ENCODE measurements at places on chromosomes 7 and 10. TPM values are rescaled to one million over a fixed set of nuclear protein-coding genes. Genes with fewer than 3 reads are reported as not detected.

- DNase-seq = no peak
These were observed 46.2 kb upstream of the PLCE1 start for GRCh38 chr10:93947524-93947923.

GRCh38 chr7:51792796-51793195, 476.2 kb upstream of the COBL start:
- DNase-seq = no peak

DNA sequence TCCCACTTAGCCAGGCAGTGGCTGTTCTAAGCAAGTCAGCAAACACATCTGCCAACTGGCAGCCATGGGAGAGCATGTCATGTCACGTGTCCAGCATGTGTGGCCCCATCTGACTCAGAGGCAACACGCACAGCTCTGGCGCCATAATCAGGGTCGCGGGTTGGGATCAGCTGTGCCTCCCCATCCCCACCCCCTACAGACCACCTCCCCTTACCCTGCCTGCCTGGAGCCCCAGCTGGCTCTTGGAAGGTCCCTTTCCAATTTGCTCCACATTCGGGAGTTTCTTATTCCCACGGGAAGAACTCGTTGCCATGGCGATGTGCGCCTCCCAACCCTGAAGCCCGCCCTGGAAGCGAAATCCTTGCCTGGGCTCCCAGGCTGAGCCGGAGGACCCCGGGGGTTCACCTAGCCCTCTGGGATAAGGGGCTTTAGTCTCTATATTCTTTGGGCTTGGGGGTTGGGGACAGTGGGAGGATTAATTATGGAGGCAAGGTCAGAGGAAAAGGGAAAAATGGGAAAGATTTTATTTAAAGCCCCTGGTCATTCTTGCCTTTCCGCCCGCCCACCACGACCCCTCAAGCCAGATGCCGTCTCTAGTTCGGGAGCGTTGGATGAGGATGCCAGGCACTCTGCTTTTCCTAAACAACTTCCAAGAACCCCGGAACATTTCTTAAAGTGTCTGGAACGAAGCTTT, 283.7 kb downstream of the ZEB1 start:
- peak; percentile 68 for DNase-seq

DNA sequence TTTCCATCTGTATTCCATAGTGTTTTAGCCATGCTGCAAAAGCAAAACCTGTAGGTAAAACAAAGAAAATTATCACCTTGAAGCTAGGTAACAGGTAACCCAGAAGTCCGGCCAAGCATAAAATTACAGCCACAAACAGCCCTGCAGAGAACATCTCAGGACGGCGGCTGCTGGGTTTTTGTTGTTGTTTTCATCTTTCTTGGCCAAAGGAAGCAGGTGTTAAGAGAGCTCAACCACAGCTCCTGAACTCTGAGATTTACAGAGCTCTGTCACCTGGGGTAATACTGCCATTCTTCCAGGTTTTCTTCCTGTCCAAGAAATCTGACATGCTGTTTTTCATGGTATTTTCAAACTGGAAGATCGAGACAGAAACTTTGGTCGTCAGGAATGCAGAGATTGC, 847 bp upstream of the SCIN start:
- no peak for DNase-seq

DNA sequence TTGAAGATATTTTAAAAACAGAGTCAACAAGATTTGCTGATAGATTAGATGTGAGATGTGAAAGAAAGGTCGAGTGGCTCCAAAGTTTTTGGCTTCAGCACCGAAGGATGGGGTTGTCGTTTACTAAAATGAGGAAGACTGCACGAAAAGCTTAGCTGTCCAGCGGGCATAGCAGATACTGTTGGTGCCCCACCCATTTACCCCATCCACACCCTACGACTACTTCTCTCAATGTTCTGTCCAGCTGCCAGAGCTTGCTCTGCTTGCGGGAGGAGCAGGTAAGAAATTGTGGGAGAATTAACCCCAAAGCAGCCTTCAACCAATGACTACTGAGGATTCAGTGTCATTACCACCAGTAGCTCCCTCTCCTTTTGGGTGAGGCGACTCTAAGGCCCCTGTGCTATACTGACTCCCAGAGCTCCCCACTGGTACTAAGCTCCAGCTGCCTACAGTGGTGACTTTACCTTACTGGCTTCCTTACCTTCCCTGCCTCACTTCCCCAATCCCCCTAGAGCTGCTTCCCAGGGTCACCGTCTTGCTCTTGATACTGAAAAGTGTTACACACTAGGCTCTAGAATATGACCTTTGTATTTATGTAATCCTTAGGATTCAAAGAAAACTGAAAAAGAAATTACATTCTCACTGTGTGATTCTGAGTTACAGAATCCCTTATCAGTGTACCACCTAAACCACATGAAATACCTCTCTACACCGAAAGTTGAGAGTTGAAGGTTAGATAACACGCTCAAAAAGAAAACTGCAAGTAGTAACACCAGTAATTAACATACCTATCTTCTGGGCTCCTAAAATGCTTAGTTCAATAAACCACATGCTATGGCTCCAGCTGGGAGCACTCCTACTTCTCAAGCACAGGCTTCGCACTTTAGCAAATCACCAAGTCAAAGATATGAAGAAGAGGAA, 22.3 kb downstream of the CACUL1 start:
- DNase-seq = no peak

GRCh38 chr7:130095812-130096211, 25.5 kb downstream of the KLHDC10 start:
- peak; percentile 59 for DNase-seq

DNA sequence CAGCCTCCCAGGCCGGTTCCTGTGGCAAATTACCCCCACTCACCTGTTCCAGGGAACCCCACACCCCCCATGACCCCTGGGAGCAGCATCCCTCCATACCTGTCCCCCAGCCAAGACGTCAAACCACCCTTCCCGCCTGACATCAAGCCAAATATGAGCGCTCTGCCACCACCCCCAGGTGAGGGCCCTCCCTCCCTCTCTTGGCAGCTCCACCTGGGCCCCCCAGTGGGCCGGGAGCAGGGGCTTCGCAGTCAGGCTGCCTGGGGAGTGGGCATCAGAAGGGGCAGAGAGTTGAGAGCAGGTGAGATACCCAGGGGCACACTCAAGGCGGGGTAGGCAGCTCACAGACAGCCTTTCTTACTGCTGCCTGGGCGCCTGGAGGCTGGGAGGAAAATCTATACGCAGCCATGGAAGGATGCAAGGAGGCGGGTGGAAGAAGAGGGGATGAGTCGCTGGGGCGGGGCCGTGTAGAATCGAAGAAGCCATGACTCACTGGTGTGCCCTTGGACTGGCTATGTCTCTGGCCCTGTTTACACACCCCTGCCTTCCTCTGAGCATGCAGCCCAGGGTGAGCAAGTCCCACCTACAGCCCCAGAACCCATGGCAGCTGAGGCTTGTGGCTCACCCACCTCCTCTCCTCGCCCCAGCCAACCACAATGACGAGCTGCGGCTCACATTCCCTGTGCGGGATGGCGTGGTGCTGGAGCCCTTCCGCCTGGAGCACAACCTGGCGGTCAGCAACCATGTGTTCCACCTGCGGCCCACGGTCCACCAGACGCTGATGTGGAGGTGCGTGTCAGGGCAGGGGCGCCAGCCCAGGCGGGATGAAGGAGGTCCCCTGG, 48.6 kb upstream of the PPIF start:
- peak; percentile 98 for DNase-seq

- no peak for DNase-seq
These were observed 361.7 kb upstream of the ETV1 start for GRCh38 chr7:14351167-14351566.

GRCh38 chr10:56116684-56117083, 244.4 kb downstream of the ZWINT start:
- DNase-seq = no peak

DNA sequence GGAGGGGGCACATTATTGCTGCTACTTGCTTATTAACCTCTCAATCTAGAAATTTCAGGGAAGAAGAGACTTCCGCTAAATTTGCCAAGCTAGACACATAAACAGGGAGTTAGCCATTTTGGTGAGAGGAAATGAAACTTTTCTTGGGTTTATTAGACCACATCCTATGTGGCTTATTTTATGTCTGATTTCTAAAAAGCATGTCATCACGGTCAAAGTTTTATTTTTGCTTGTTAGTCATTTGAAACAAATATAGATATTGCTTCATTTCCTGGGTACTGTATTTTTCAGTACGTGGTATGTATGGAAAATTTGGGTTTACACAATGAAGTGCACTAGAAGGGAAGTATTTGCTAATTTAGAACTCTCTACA, 144.1 kb downstream of the TCF7L2 start:
- peak; percentile 38 for DNase-seq

DNA sequence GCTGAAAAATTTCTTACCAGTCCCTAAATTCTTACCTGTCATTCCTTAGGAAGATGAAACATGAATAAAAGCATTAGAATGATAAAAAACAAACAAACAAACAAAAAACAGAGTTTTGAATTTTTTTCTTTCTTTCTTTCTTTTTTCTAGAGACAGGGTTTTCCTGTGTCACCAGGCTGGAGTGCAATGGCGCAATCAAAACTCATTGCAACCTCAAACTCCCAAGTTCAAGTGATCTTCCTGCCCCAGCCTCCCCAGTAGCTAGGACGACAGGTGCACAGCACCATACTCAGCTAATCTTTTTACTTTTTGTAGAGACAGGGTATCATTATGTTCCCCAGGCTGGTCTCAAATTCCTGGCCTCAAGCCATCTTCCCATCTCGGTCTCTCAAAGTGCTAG, 26.5 kb downstream of the NT5C2 start:
- no peak for DNase-seq

DNA sequence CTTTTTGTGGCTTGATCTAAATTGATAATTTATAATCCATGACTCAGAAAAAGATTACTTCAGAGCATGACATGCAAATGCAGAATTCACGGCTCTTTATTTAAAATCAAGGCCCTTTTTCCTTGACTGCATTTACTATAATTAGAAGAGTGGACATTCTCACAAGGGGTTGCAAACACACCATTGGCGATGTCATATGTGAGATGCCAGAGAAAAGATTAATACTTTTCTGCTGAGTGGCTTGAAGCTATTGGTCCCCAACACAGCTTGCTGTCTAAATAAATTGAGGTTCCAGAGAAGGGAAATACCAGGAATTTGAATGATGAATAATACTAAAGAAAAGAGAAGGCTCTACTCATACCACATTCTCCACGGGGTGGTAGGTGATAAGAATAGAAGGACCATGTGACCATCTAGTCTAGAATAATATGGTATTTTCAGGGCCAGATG, 78.7 kb upstream of the ARID5B start:
- DNase-seq = peak; percentile 83

DNA sequence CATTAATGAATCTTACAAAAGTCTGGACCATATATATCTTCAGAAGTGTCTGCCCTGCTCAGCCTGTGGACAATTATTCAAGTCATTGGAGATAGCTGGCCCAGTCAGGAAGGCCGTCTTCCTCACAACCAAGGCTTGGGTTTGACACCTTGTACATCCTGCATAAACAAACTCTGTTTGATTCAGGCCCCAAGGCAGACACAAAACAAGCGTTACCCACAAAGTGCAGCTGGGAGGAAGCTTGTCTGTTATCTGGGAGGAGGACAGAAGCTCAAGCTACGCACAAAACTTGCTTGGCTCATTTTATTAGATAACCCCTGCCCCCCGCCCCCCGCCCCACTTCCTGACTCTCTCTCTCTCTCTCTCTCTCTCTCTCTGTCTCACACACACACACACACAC, 166.9 kb upstream of the WDR11 start:
- DNase-seq = no peak

DNA sequence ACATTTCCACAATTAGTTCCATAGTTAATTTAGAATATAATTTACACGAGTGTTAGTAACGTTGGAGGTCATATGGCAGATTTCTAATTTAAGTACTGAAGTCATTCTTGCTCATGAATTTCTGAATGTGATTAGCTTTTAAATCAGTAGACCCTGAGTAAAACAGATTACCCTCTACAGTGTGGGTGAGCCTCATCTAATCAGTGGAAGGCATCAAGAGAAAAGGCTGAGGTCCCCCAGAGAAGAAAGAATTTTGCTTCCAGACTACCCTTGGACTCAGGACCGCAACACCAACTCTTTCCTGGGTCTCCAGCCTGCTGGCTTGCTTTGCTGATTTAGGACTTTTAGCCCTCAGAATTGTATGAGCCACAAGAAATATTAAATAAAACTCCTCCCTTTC, 33.2 kb downstream of the IFT22 start:
- no peak for DNase-seq

Gene PRKG1
- total RNA-seq = 8.2 TPM

Gene HECTD2
- total RNA-seq = 4.3 TPM

Gene CALCR
- not detected for total RNA-seq

Gene DYNC1I1
- total RNA-seq = 0.09 TPM

Gene TRPV6
- total RNA-seq = not detected

Gene CYP26A1
- total RNA-seq = not detected
